Left ventricle myocardium inferior (tissue), 1 donor: ENCODE measurements at places on chromosomes 4 and X.

- no peak for DNase-seq
Measured at GRCh38 chrX:130952266-130953043, 49.4 kb upstream of the ENOX2 start.

DNA sequence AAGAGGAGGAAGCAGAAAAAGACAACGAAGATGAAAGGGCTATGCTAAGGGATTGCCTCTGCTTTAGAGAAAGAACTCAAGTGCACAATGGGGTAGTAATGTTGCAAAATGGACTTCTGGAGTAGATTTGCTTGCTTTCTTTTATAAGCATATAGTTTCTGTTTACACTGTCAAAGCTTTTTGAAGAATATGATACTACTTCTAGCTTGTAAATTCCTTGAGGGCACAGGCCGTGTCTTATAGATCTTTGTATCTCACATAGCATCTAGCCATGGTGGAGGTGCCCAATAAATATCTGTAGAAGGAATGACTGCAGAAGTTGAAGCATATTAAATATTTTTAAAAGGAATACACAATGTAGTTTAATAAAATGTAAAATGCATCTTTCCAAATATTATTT, 147.8 kb upstream of the ZIC3 start:
- no peak for DNase-seq

DNA sequence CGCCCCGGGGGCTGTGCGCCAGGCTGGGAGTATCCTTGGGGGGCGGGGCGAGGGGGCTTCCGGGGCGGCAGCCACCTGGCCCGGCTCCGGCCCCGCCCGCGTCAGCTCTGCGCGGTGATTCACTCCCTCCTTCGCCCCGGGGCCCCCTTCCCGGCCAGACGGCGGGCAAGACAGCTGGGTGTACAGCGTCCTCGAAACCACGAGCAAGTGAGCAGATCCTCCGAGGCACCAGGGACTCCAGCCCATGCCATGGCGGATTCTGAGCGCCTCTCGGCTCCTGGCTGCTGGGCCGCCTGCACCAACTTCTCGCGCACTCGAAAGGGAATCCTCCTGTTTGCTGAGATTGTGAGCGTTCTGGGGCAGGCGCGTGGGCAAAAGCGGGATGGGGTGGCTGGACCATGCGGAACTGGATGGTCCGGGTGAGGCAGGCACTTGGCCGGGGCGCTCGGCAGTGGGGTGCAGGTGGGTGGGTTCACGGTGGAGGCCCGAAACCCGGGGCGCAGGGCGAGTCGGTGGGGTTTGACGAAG, at the start of gene PLP2:
TSS of gene PLP2 (plus strand) at position 147 of the 528 bp plus-strand sequence. CDS start at position 250, 103 bp downstream.
- peak; percentile 52 for DNase-seq

DNA sequence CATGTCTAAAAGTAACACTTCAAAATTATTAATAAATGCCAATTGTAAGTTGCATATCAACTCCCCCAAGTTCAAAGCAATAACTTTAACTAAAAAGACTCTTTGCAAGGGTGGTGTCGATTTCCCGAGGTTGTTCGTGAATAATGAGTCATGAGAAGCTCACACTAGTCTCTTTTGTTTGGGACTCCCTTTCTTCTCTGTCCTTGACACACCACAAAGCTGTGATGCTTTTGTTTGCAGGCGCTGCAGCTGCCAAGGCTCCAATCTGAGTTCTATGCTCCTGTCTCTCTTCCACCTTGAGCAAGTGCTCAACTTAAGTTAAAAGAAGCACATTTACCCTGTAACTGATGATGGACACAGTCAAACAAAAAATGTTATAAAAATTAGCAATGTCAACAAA, 65.9 kb downstream of the FAT1 start:
- DNase-seq, result no peak

DNA sequence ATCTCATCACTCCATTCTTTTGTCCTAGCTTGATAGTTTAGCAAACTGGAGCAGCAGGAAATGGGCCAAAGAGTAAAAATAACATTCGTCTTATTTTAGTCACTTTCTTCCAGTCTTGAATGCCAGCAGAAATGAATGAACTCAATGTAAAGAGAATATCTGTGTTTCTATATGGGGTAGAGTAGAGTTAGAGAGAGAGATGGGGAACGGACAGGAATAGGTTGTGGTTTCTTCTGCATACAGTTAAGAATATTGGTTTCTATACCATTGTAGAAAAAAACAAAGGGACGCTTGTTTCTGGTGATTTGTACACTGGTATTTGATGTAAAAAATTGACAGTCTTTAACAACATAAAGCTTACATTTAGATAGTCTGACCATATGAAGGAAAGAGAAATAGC, 8.9 kb downstream of the GPR174 start:
- no peak for DNase-seq

DNA sequence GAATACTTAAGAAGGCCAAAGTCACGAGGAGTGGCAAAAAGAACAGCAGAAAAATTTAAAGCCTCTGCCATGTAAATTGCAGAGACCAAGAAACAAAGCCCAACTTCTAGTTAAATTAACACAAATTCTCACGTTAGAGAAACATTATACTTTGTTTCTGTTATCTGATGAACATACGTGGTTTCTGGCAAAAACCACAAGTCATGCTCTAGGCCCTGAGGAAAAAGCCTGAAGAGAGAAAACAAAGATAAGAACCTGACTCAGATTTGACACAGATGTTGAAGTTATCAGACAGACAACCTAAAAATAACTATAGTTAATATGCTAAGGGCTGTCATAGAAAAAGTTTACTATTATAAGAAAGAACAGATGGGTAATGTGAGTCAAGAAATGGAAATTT, 149.1 kb upstream of the PCDH10 start:
- no peak for DNase-seq

- DNase-seq, result no peak
Measured at GRCh38 chrX:133045986-133046385, 50.9 kb downstream of the USP26 start.

- DNase-seq, result no peak
Measured at GRCh38 chr4:42302348-42302747, 94.9 kb upstream of the SHISA3 start.
